RWPE2 (cell line): ENCODE measurements at places on chromosomes 16 and 17.

DNA sequence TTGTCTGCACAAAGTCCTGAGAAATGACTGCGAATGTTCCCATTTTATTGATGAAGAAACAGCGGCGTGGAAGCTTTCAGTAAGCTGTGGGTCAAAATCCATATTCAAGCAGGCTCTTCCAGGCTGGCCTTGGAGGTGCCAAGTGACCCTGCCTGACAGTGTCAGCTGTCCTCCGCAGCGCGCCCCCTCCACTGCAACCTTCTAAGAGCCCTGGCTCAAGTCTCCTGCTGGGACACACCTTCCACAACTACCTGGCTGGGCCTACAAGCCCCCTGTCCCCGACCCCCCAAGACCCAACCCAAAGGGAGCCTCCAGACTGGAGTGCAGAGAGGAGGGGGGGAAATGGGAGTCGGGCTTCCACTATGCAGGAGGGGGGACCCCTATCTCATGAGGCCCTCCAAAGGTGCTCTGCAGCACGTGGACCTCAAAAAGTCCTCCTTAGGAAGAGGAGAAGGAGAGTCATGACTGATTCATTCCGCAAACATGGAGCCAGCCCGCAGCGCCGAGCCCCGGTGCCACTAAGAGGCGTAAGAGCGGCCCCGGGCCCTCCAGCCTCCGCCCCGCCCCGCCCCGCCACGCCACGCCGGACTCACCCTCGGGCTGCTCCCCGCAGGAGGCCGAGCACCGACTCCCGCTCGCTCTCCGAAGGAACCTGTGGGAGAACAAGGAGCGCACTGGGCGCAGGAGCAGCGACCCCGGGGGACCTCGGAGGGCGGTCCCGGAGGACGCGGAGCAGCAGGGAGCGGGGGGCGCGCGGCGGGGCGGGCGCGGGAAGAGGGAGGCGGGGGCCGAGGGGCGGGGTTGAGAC, 574 bp downstream of the MPP3 start:
- peak overlapping the region; percentile 60 for H3K4me3 ChIP-seq
- H3K27me3 ChIP-seq: no peaks in the 10 kb centered on the region
- H3K27ac ChIP-seq: peak overlapping the region; percentile 43

DNA sequence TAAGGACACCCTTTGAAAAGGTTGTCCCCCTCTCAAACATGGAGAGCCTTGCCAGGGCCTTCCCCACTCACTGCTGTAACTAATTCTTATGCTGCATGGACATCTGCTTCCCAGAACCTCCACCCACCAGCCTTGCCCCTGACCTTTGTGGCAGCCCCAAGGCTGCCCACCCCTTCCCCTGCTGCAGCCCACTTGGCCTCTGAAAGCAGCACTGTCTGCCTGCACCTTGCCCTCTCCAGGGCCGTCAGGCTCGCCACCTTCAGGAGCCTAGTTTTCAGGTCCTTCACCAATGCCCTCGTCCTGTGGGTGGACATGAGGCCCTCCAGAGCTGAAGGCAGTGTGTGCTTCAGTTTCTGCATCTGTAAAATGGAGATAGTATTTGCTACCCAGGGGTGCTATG, 2.7 kb upstream of the CORO1A start:
- H3K4me3 ChIP-seq: no peak overlapping the region
- H3K4me1 ChIP-seq: no peaks in the 10 kb centered on the region
- no peak for DNase-seq
- no peaks in the 10 kb centered on the region for H3K27me3 ChIP-seq

- no peaks in the 10 kb centered on the region for H3K27me3 ChIP-seq
- H3K4me1 ChIP-seq: no peaks in the 10 kb centered on the region
- no peak for DNase-seq
- no peaks in the 10 kb centered on the region; the same call in 1 of the 2 replicates for H3K36me3 ChIP-seq
- no peak overlapping the region for H3K4me3 ChIP-seq
- H3K27ac ChIP-seq: no peak overlapping the region
Observed at GRCh38 chr17:60327134-60327900, 64.6 kb downstream of the USP32 start.

DNA sequence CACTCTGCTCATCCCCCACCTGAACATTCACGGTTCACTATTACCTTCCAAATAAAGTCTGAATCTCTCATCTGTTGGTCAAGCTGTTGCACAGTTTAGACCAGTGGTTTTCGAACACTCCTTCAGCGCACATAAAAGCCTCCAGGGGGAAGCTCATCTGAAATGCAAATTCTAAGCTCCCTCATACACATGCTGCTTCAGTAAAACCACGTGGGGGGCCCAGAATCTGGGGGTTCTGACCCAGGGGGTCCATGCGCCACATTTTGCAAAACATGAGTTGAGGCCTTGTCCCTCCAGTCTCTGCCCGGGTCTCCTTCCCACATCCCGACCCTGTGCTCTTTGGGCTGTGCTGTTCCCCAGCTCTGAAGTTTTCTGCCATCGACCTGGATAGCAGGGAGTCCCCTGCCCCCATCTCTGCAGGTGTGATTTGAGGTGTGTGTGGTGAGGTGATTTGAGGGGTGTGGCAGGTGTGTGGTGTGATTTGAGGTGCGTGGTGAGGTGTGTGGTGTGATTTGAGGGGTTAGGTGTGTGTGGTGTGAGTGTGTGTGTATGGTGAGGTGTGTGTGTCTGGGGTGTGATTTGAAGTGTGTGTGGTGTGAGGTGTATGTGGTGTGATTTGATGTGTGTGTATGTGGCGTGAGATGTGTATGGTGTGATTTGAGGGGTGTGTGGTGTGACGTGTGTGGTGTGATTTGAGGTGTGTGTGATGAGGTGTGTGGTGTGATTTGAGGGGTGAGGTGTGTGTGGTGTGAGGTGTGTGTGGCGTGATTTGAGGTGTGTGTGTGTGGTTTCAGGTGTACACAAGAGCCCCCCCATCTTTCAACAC, 4.8 kb upstream of the RAB37 start:
- DNase-seq: no peak
- no peaks in the 10 kb centered on the region for H3K4me1 ChIP-seq
- no peaks in the 10 kb centered on the region for H3K36me3 ChIP-seq
- no peak overlapping the region for H3K27ac ChIP-seq
- peaks cover 19% of the 10 kb centered on the region for H3K27me3 ChIP-seq
- no peak overlapping the region for H3K4me3 ChIP-seq
